Activated CD4-positive, alpha-beta T cell treated with anti-CD3 and anti-CD28 coated beads, Interleukin-2, amount 50 U/mL, for 16 hours (primary cell): ENCODE measurements at places on chromosomes 2 and 18.
A peak's percentile ranks its signal among the peaks of the same experiment; 100 is the strongest.

DNA sequence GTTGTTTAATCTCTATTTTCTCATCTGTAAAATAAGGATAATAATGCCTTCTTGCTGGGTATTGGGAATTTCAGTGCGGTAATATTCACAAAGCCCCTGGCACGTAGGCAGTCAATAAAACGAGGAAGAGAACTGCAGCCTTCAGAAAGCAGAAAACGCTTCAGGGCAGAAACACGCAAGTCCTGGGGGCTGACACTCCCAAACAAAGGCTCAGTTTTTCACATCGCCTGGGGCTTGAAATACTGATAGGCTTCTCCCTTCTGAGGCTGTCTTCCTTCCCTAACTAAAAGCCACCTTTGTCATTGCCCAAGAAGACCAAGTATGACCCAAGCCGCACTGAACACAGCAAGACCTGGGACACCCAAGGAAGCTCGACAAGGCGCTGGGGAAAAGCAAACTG is 32.4 kb downstream of the TMEM177 start:
- DNase-seq = no peak

DNA sequence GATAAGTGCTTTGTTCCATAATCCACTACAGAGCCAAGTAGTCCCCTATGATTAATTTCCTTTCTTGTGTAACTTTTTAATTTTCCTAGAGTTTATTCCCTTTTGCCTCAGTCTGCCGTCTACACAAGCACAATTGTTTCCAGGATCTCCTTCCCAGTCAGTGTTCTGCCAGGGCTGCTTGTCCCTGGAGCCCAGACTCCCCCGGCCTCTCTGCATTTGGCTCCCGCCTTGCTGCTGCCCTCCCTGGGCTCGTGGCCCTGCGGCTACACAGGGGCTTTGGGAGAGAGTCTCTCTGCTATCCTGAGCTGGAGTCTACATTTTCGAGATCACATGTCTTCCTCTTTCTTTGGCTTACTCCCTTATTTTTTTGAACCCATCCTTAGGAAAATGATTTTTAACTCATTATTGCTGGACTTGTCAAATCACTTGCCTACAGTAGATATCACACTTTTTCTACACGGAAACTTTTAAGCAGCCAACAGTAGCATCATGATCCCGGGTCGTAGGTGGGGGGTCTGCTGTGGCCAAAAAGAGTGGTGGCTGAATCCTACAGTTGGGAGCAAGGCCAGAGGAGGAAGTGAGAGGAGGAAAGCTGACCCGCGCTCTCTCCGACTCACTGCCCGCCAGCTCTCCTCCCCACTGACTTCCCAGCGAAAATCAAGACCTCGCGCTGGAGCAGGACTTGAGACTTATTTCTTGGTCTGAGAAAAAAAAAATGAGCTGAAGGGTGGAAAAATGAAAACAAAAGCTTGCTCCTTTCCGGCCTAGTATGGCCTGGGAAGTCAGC is 9.4 kb downstream of the FBLN7 start:
- no peak for DNase-seq

DNA sequence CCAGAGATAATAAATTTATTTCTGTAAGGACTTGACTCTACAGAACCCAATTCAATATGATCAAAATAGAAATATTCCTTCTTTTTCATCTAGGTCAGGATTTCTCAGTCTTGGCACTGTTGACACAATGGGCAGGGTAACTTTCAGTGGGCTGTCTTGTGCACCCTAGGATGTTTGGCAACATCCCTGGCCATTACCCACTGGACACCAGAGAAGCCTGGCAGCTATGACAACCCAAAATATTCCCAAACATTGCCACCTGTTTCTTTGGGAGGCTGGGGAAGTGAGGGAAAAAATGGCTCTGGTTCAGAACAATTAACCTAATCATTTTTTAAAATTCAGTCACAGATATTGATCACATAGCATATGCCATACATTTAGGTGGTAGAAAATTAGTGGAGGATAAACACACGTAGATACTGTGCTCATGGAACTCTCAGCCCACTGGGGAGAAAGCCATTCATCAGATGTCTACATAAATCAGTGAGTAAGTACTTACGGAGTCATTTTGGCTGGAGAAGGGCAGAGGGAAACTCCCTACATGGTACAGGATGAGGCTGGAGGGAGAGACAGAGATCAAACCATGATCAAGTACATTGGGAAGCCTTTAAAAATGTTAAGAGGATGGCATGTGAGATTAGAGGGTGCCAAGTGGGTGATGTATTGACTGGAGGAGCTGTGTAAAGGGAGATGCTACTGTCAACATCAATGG is 718 bp upstream of the TNP1 start:
- no peak for DNase-seq

GRCh38 chr2:120591572-120591971 is 144.1 kb upstream of the GLI2 start:
- DNase-seq = no peak

DNA sequence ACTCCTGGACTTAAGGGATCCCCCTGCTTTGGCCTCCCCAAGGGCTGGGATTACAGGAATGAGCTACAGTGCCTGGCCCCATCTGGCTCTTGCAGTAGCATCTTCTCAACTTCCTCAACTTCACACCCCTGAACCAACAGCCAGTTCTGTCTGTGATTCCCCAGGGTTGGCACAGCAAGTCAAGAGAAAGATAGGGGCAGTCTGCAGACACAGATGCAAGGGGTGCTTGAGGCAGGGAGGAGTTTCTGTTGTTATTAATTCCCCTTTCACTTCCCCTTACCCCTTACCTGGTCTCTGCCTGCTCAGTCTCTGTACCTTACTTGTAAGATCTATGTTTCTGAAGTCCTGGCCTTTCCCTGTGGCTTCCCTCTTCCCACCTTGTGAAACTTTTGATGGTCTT is 54.1 kb upstream of the MEX3C start:
- DNase-seq = no peak

GRCh38 chr2:172084395-172084644 is 987 bp upstream of the DLX1 start:
- DNase-seq = no peak

DNA sequence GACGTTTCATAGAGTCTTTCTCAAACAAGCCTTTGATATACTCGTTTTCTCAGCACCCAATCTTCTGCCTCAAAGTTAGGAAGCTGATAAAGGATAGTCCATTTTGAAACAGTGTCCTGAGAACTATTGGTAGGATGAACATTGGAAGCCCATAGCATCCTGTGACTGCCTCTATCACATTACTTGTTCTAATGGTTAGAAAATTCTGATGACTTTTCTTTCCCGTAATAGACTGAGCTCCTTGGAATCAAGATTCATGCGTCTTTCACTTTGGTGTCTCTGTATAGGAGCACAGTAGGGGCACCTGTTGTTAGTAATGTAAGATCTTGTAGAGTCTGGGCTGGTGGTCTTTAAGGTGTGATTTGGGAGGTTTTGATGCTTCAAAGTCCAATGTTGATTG is 87.1 kb downstream of the SETBP1 start:
- no peak for DNase-seq

- DNase-seq = no peak
Observed at GRCh38 chr2:239873656-239874635, 151.2 kb downstream of the NDUFA10 start.

DNA sequence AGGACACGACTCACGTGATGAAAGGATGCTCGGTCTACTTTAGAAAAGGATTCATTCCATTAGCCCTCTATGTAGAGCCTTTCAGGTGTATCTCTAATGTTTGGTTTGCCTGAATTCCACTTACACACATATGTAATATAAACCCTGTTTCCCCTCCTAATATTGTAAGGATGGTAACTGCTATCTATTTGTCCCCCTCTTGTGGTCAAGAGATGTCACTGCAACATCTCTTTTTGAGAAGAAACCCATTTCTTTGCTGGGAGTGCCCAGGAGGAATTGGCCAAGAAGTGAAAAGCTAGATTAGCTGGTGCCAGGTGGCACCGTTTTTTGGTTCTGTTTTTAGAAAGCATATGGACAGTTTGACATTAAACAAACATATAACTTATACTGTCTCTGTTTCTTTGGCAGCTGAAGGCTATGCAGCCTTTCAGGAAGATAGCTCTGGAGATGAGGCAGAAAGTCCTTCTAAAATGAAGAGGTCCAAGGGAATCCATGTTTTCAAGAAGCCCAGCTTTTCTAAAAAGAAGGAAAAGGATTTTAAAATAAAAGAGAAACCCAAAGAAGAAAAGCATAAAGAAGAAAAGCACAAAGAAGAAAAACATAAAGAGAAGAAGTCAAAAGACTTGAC is 41.2 kb downstream of the RALBP1 start:
- DNase-seq = peak; percentile 47

- DNase-seq = peak; percentile 39
Observed at GRCh38 chr2:38146907-38147307, 71.0 kb upstream of the CYP1B1 start.

DNA sequence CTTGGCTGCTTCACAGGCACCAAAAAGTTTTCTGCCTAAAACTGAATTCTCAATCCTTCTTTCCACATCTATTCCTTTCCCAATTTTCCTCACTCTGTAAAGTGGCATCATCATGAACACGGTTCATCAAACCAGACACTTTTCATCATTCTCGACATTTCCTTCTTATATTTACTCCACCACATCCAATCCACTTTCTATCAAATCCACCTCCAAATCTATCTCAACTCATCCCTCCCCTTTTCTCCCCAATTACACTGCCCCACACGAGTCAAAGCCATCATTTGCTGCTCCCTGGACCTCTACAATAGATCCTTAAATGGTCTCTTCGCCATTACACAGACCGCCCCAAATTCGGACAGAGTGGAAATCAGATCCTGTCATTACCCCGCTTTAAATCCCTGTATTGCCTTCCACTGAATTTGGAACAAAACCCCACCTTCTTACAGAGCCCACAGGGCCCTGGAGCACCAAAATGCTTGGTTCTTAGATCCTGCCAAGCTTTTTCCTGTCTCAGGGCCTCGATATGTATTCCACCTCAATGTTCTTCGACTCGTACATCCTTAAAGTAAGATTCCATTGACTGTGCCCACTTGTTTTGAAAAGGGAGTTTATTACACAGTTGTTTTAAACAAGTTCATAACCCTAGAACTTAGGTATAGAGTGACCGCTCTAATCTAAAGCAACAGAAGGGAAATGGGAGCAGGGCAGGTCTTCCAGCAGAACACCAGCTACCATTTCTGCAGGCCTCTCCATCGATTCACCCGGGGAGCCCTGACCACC is 856 bp downstream of the ACAA2 start:
- DNase-seq = no peak

- DNase-seq = no peak
Observed at GRCh38 chr2:164190700-164191099, 430.6 kb downstream of the GRB14 start.

- DNase-seq = no peak
Observed at GRCh38 chr2:227127201-227127600, 36.8 kb downstream of the COL4A4 start.
